NCI-H226 (cell line): ENCODE measurements at places on chromosomes 4 and X.

GRCh38 chrX:12978205-12979025 is 3.5 kb downstream of the TMSB4X start:
- no peak for DNase-seq

- no peak for DNase-seq
Observed at GRCh38 chr4:16461362-16461761, 235.1 kb upstream of the TAPT1 start.

DNA sequence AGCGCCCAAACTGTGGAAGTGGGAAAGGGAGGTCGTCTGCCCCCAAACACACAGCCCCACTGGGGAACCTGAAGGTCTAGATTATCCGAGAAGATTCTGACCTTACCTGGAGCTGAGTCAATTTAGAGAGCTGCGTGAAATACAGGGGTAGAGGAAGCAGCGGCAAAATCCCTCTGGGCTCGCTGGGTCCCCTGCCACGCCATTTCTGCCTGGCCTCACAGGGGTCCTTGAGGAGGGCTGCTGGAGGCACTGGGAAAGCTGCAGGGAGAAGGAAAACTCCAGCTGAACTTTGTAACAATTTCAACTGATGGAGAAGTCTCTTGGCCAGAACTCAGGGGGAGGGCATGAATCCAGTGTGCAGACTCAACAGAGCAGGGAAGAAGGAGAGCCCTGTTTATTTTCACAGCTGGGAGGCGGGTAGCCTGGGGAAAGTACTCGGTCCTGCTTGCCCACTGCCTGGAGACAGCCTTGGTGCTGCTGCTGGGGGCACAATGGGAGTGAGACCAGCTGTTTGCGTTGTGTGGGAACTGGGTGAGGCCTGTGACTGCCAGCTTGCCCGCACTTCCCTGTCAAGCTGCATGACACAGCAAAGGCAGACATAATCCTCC is 93.2 kb upstream of the MAPK10 start:
- no peak for DNase-seq

DNA sequence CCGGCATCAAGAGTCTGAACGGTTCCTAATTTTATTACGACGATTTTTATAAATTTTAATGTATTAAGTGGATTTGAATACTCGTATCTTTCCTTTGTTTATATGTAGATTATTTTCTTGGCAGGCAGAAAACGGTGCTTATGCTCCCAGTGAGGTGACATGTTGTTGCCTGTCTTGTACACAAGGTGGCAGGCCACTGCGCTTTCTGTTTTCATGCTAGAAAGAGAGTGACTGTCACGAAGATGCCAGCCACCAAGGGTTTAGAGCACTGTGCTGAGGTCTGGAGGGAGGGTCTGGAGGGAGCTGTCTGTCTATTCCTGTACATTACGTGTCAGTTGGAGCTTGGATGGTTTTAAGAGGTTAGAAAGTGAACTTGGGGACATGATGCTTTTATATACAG is 87.7 kb downstream of the SHROOM2 start:
- DNase-seq, result no peak

DNA sequence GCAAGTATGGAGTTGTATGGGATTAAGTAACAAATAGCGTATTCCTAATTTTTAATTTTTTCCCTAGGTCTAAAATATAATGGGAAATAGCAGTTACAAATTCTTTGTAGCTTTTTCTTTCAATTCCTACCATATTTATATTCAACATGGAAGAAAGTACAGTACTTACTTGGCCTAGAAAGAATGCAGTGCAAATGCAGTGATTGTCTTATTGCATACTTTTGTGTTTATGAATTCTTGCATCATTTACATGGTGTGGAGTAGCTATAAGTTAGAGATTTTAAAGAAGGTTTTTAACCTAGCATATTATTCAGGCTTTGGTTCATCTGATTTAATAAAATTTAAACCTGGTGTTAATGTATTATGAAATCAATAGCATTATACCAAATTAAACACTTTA is 263.3 kb downstream of the BMPR1B start:
- DNase-seq, result no peak

DNA sequence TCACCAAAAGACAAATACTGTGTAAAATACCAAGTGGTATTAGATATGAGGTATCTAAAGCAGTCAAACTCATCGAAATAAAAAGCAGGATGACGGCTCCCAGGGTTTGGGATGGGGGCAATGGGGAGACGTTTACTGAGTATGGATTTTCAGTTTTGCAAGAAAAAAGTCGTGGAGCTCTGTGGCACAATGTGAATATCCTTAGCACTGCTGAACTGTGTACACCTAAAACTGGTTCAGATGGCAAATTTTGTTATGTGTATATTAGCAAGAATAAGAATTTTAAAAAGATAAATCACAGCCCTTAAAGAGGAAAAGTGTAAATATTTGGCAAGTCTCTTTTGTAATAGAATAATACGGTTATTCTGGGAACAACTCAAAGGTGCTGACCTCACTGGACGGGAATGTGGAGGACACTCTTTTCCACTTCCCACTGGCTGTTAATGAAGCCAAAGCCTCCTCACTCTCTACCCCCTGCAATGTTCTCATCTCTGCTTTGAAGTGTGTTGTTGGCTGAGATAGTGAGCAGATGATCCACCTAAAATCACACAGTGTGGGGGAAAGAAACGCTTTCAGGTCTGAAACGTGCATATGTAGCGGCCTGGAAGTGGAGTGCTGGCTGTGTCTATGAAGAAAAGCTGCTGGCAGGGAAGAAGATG is 49.2 kb downstream of the SEL1L3 start:
- peak; percentile 82 for DNase-seq

DNA sequence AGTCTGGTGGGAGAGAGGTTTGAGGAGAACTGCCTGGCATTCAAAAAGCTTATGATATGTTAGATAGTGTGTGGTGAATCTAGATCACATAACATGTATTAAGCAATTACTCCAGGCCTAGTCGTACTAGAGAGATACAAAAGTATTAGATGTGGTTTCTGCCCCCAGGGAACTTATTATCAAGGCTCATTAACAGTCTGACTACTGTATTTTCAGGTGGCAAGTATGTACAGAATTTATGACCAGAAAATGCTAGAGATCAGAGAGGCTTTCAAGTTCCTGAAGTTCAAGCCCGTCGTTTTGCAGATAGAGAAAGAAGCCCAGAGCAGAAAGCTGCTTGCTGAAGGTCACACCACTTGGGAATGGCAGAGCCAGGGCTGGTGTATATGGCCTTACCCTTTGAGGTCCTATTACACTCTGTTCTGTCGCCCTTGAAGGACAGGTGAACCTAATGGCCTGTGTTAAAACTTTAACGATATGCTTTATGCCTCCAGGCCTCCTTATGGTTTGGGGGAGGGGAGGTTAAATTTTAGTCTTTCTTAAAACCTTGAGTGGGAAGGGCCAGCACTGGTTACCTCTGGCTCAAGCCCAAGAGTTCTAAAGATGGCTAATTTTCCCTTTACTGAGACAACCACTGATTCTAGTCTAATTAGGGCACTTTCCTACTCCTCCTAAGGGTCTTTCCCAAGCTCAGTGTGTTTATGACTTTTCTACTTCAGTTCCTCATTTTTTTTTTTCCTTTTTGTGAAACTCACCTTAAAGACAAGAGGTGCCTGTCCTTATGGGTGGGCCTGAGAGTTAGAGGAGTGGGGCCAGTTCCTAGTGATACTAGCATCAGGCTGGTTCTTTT is 19.9 kb downstream of the TMEM164 start:
- DNase-seq, result no peak

DNA sequence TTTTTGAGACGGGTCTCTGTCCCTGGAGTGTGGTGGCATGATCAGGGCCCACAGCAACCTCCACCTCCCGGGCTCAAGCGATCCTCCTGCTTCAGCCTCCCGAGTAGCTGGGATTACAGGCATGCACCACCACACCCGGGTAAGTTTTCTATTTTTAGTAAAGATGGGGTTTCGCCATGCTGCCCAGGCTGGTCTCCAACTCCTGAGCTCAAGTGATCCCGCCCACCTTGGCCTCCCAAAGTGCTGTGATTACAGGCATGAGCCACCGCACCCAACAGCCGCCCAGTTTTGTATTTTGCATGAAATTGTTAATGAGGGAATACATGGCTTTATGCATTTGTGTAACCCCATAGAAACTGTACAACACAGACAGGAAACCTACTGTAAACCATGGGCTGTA is 2.8 kb upstream of the ARHGAP4 start:
- DNase-seq, result no peak

GRCh38 chr4:142493255-142494110 is 352.6 kb downstream of the INPP4B start:
- DNase-seq, result no peak
